ENCODE measurements at places on chromosomes 13 and 19.

DNA sequence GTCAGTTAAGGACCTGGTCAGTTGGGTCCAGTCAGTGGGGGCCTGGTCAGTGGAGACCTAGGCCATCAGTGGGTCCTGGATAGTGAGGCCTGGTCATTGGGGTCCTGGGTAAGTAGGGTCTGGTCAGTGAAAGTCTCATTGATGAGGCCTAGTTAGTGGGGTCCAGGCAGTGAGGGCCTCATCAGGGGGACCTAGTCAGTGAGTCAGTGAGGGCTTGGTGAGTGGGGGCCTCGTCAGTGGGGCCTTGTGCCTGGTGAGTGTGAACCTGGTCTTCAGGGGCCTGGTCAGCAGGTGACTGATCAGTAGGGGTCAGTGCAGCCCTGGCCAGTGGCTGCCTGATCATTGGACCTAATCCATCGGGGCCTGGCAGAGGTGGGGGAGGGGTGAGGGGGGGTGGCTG, 42.6 kb upstream of the TPM4 start:
- no peak for DNase-seq

DNA sequence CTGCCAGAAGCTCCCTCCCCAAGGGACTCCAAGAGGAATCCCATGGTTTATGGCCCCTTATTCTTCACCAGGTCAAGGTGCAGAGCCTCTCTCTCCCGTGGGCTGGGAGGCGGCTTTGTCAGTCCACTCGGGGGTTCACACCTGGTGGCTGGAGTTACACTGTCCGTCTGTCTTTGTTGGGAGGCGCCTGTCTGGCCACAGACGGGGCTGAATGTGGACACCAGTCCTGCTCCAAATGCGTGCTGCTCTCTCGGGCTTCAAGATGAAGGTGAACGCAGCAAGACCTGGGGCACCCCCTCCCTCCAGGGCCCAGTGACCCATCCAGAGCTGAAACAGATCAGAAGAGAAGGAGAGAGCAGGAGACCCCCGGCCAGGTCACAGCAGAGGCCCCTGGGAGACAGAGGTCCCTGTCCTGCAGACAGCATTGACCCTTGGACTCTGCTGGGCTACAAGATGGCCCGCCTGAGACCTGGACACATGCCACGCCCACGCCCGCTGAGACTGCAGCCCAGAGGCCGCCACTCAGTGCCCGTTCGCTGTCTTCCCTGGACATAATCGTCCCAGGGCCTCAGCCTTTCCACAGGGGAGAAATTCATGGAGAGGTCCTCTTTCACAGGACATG, 29.9 kb upstream of the TUBGCP3 start:
- no peak for DNase-seq

DNA sequence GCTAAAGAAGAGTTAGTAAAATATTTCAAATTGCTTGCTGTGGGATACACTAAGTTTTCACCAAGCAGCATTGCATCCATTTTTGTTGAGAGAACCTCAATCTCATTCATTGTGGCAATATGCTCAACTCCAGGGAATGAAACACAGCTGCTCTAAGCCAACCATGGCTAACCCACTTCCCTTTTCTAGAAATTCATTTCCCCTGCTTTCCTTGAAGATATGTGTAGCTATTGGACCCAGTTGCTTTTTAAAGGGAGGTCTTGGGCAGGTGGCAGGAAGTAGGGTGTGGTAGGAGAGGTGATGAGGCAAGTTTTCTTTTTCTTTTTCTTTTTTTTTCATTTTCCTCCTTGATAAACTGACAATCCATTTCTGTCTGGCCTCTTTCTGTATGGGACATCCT, 452.2 kb downstream of the FGF14 start:
- DNase-seq, result no peak

DNA sequence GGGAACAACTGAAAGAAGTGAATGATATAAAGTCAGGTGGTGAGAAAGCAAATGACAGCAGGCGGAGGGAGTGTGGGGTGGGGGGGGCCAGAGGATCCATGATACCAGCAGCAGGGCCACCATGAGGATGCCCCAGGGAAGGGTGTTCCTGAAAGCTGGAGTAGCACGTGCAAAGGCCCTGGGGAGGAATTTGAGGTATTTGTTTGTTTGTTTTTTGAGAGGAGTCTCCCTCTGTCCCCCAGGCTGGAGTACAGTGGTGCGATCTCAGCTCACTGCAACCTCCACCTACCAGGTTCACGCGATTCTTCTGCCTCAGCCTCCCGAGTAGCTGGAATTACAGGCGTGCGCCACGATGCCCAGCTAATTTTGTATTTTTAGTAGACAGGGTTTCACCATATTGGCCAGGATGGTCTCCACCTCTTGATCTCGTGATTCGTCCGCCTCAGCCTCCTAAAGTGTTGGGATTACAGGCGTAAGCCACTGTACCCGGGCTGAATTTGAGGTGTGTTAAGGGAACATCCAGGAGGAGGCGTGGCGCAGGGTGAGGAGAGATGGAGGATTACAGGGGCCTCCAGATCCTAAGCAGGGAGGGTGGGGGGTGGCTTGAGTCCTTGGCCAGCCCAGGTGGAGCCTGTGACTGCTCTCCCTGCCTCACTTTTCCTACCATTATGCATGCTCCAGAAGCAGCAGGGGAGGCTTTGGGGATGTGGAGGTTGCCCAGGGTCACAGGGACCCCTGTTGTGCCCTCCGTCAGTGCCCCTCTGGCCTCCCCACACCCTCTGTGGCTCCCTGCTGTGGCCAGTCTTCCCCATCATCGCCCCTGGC, 12.4 kb upstream of the JUND start:
- DNase-seq, result no peak

GRCh38 chr19:1081301-1082164, 13.6 kb downstream of the POLR2E start:
- DNase-seq, result no peak

GRCh38 chr13:51000571-51001260, 91.1 kb downstream of the RNASEH2B start:
- DNase-seq, result no peak

DNA sequence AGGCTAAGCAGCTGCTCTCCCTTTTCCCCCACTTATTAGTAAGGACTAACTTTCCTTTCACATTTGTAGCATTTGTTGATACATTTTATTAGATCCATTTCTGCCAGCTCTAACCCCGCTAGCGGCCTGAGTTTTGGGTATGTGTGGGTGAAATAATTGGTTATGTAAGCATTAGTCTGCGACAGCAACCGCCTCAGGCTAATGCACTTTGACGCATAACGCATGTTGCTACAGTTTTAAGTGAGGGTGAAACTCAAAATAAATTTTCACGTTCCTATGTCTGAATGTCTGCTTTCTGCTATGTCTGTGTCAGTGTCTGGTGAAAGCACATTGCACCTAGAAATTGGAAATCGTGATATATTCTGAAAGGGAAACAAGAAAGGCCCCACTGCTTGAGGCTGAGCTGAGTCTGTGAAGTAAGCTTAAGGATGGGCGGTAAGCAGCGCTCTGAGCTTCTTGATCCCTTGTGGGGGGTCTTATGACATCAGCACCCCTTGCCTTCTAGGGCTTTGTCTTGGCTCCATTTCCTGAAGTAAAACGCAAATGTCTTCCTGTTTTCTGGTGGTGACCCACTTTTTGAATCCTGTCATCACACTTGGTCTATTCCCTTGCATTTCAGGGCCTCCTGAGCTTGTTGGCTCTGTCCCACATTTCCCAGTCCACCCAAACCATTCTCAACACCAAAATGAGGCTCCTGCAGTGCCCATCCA, 648.3 kb upstream of the ARGLU1 start:
- DNase-seq, result no peak

- DNase-seq, result no peak
Observed at GRCh38 chr19:28445826-28446225, 767.1 kb downstream of the UQCRFS1 start.

- no peak for DNase-seq
Observed at GRCh38 chr13:95502216-95502615, 50.3 kb upstream of the CLDN10 start.

DNA sequence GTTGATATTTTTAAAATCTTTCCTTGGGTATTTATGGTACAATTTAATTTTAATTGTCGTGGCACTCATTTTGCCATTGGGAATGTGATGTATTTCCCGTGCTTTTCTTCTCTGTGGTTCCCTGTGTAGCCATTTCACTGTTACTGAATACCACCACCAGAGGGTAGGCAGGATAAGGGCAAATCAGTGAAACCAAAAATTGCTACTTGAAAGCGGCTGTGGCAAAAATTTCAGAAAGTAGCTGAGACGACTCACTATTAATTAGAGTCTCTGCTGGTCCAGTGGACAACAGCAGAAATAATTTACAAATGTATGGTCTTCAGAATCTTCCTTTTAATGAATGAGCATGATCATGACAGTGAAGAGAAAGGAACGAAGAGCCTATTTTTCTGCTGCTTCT, 34.4 kb upstream of the MIR17HG start:
- no peak for DNase-seq

DNA sequence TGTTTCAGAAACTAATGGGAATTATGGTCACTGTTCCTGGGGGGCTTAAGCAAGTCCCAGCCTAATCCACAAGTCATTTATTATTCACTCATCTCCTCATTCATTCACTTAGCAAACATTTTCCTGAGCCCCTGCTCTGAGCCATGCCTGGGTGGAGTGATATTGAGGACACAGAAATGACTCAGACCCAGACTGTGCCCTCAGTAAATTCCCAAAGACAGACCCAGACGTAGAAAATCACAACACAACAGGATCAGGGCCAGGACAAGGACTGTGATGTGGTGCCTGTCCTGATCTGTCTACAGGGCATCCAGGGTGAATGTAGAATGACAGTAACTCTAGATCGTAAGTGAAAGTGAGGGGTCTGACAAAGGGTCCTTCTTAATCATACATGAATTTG, 7.0 kb upstream of the SPACA6 start:
- DNase-seq, result no peak

GRCh38 chr19:57664269-57665127, 4.2 kb upstream of the ZSCAN4 start:
- DNase-seq, result no peak

DNA sequence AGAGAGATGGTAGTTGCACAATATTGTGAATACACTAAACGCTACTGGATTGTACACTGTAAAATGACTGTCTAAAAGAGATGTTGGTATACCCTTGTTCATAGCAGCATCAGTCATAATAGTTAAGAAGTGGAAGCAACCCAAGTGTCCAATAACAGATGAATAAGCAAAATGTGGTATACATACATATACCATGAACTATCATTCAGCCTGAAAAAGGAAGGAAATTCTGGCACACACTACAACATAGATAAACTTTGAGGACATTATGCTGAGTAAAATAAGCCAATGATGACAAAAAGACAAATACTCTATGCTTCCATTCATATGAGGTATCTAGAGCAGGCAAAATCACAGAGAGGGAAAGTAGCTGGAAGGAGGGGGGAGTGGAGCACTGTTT, 16.0 kb downstream of the DZIP1 start:
- no peak for DNase-seq

DNA sequence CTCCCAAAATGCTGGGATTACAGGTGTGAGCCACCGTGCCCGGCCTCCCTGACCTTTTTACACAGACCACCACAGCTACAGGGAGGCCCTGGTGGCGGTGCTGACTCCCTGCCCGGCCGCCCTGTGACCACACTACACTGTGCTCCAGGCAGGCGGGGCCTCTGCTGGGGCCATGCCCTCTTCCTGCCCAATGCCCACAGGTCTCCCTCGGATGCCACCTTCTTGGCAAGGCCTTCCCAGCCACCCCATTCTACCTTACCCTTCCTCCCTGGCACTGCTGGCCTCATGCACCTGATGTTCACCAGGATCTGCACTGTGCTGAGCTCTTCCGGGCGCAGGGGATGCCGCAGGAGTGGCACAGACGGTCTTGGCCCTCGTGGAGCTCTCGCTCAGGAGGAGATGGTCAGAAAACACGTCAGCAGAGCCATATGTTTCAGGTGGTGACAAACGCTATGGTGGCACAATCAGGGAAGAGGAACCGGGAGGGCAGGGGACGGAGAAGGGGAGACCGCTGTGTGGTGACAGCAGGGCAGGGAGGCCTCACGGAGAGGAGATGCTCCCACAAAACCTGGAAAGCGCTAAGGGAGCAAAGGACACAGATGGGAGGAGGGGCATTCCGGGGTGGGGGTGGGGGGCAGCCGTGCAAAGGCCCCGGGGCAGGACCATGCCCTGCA, 4.1 kb downstream of the PIP5K1C start:
- DNase-seq, result no peak

GRCh38 chr13:34637636-34638035, 304.4 kb upstream of the NBEA start:
- no peak for DNase-seq

DNA sequence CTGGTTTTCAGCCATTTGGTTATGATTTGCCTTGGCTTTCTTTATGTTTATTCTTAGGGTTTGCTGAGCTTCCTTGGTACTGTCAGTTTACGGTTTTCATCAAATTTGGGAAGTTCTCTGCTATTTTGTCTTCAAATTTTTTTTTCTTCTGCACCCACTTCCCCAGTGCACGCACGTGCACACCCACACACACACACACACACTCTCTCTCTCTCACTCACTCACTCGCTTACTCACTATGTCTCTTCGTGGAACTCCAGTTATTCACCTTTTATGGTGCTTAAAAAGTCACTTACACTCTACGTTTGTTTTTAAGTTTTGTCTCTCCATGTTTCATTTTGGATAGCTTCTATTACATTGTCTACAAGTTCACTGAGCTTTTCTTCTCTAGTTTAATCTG, 7.1 kb downstream of the AKAP11 start:
- DNase-seq, result no peak

GRCh38 chr13:50677687-50678463, 165.6 kb downstream of the DLEU7 start:
- no peak for DNase-seq

- no peak for DNase-seq
Observed at GRCh38 chr13:24112791-24113190, 47.7 kb upstream of the SPATA13 start.

- no peak for DNase-seq
Observed at GRCh38 chr19:4507804-4508203, 10.5 kb downstream of the PLIN4 start.

DNA sequence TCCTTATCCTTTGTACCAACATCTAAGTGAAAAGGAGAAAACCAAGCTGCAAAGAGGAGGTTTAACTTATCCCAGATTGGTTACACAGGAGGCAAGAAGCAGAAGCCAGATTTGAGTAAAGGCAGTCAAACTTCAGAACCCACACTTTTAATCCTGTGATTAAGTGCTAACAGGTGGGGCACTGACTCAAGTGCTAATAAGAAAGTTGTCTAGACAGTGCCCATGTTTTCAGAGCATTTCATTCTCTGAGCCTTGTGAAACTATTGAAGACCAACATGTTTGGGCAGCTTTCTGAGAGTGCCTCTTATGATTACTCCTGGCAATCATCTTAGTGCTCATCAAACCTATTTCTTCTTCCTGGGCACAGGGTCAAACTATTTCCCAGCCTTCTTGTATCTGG, 380.8 kb downstream of the KCNRG start:
- DNase-seq, result no peak
